ENCODE measurements at places on chromosomes 2 and 18. TPM values are rescaled to one million over a fixed set of nuclear protein-coding genes. Genes with fewer than 3 reads are reported as not detected.

- no peak for DNase-seq
- no peaks in the 10 kb centered on the region for H3K27me3 ChIP-seq
- no peaks in the 10 kb centered on the region for H3K4me1 ChIP-seq
- H3K4me3 ChIP-seq: no peak overlapping the region
- H3K27ac ChIP-seq: no peak overlapping the region
- H3K36me3 ChIP-seq: no peaks in the 10 kb centered on the region
Measured at GRCh38 chr2:140288726-140289125, 1508.5 kb upstream of the NXPH2 start.

DNA sequence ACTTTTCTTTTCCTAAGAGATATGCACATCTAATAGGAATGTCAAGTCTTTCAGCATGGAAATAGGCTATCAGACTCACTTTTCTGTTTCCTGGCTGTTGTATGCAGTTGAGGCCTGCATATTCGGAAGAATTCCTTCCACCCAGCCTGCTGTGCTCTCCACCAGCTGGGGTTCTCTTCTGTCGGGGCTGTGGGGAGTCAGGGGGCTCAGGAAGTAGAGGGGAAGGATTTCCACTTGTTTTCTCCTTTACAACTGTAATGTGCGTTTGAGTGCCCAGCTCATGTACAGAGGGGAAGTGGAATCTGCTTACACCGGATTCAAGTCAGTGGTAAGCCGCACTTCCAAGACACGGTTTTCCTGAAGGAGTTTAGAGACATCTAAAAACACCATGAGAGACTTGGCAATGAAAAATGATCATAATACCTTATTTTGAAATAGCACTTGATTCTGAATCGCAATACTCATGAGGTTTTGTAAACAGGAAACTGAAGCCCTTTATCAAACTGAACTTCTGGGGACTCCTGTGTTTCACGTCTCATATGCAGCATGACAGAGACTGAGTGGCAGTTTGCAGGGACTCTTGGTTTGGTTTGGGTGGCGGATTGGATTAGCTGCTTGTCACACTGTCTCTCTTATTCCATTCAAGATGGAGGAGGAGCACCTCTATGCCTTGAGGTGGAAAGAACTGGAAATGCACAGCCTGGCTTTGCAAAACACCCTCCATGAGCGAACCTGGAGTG is 90.4 kb downstream of the MTCL1 start:
- no peaks in the 10 kb centered on the region for H3K36me3 ChIP-seq
- peaks cover 5% of the 10 kb centered on the region for H3K4me1 ChIP-seq
- H3K27ac ChIP-seq: no peak overlapping the region
- DNase-seq: no peak
- H3K27me3 ChIP-seq: no peaks in the 10 kb centered on the region

GRCh38 chr2:231708773-231709635 is 679 bp downstream of the PTMA start:
- peak; percentile 73 for DNase-seq
- H3K4me3 ChIP-seq: peak overlapping the region; percentile 95
- H3K4me1 ChIP-seq: peaks cover 8% of the 10 kb centered on the region
- H3K27me3 ChIP-seq: no peaks in the 10 kb centered on the region
- peak overlapping the region; percentile 88 for H3K27ac ChIP-seq
- H3K36me3 ChIP-seq: peaks cover 8% of the 10 kb centered on the region

DNA sequence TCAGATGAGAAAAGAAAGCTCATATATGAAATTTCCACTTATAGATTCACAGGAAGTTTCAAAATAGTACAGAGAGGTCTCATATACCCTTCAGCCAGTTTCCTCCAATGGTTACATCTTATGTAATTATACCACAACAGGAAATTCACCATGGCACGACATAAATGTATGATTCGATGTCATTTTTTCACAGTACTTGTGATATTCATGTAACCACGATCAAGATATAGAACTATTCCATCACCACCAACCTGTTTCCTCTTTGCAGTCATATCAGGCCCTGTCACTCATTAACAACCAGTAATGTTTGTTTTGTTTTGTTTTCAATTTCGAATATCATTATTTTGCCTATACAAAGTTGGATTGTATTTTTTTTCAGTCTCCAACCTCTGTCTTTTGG is 314.3 kb upstream of the POU3F3 start:
- no peak overlapping the region for H3K27ac ChIP-seq
- no peaks in the 10 kb centered on the region for H3K4me1 ChIP-seq
- H3K27me3 ChIP-seq: no peaks in the 10 kb centered on the region
- no peaks in the 10 kb centered on the region for H3K36me3 ChIP-seq

GRCh38 chr2:109293663-109294062 is 164.7 kb downstream of the SH3RF3 start:
- H3K27me3 ChIP-seq: no peaks in the 10 kb centered on the region
- no peaks in the 10 kb centered on the region for H3K4me1 ChIP-seq
- no peaks in the 10 kb centered on the region for H3K36me3 ChIP-seq
- no peak for DNase-seq
- H3K27ac ChIP-seq: no peak overlapping the region

DNA sequence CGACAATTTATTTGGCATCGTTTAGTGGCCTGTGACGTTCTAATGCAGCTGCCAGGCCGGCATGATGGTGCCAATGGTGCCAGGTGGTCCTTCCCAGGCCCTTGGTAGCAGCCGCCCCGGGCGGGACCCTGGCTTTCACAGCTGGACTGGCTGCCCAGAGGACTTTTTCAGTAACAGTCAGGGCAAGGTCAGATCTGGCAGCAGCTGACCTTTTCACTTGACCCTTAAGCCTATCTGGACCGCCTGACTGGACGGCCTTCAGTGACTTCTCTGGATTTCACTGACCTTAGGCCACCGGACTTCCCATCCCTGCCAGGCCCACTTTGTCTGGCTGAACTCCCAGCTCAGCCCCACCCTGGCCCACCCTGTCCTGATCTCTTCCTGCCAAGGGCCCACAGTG is 15.9 kb downstream of the TRIB2 start:
- no peak for DNase-seq
- H3K27me3 ChIP-seq: no peaks in the 10 kb centered on the region
- H3K27ac ChIP-seq: no peak overlapping the region
- no peaks in the 10 kb centered on the region for H3K4me1 ChIP-seq
- no peak overlapping the region for H3K4me3 ChIP-seq
- H3K36me3 ChIP-seq: peaks cover 18% of the 10 kb centered on the region

GRCh38 chr2:235148201-235149170 is 196.7 kb downstream of the SH3BP4 start:
- H3K36me3 ChIP-seq: no peaks in the 10 kb centered on the region
- H3K27me3 ChIP-seq: no peaks in the 10 kb centered on the region
- no peaks in the 10 kb centered on the region for H3K4me1 ChIP-seq
- no peak overlapping the region for H3K4me3 ChIP-seq

The ZNF892 gene
- polyA plus RNA-seq: not detected

The INO80D gene
- 1.8 TPM for polyA plus RNA-seq

DNA sequence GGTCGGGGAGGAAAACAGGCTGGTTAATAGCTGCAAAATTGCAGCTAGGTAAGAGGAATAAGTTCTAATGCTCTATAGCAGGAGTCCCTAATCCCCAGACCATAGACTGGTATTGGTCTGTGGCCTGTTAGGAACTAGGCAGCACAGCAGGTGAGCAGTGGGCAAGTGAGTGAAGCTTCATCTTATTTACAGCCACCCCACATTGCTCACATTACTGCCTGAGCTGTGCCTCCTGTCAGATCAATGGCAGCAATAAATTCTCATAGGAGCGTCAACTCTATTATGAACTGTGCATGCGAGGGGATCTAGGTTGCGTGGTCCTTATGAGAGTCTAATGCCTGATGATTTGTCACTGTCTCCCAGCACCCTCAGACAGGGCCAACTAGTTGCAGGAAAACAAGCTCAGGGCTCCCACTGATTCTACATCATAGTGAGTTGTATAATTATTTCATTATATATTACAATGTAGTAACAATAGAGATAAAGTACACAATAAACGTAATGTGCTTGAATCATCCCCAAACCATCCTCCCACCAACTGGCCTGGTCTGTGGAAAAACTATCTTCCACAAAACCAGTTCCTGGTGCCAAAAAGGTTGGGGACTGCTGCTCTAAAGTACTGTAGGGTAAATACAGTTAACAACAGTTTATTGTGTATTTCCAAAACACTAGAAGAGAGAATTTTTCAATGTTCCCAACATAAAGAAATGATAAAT is 91.7 kb upstream of the TFCP2L1 start:
- no peak overlapping the region for H3K4me3 ChIP-seq
- no peaks in the 10 kb centered on the region for H3K4me1 ChIP-seq
- H3K27ac ChIP-seq: no peak overlapping the region
- H3K27me3 ChIP-seq: no peaks in the 10 kb centered on the region

The MERTK gene
- polyA plus RNA-seq: 4.9 TPM

GRCh38 chr2:241108271-241109209 is 6.5 kb upstream of the MTERF4 start:
- no peaks in the 10 kb centered on the region for H3K27me3 ChIP-seq
- H3K36me3 ChIP-seq: peaks cover 33% of the 10 kb centered on the region
- H3K27ac ChIP-seq: peak overlapping the region; percentile 52
- no peaks in the 10 kb centered on the region for H3K4me1 ChIP-seq

DNA sequence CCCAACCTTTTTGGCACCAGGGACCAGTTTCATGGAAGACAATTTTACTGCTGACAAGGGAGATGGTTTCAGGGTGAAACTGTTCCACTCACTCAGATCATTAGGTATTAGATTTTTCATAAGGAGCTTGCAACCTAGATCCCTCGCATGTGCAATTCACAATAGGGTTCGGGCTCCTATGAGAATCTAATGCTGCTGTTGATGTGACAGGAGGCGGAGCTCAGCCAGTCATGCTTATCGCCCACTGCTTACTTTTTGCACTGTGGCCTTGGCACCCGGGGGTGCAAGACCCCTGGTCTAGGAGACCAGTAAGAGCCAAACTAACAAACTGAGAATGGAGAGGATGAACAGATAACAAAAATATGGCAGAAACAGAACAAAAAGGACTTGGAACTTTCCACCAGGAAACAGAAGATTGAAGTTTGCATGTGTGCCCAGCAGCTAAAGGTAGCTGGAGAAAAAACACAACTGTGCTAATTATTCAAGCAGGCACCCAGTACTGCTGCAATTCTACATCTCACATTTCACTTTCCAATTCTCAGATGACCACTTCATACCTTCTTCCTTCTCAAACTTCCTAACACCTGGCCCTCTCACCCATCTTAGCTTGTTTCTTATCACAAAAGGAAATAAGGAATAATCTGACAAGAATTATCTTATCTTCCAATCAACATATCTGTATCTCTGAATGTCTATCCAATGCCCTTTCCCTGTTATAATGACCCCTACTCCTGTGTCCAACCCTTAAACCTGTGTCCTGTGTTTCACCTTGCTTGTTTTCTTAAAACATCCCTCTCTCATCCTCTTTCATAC is 24.8 kb downstream of the SP3 start:
- no peak overlapping the region for H3K27ac ChIP-seq
- H3K27me3 ChIP-seq: no peaks in the 10 kb centered on the region
- H3K4me1 ChIP-seq: peaks cover 30% of the 10 kb centered on the region
- H3K4me3 ChIP-seq: no peak overlapping the region
- DNase-seq: no peak

The ANKRD30BL gene
- polyA plus RNA-seq: not detected

The SULT1C2 gene
- not detected for polyA plus RNA-seq

DNA sequence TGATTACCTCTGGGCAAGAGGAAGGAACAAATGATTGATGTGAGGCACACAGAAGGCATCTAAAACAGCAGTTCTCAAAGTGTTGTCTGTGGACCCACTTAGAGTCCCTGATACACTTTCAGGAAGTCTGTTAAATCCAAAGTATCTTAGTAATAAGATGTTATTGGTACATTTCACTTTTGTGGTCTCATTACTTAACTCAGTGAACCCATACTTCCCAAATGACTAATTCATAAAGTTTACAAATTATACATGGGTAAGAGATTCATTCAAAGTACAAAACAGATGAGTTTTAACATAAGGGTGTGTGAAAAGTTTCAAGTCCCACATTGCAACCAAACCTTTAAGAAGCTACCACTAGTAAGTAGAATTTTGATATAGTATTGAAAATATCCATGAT is 440.5 kb downstream of the NUP35 start:
- no peak for DNase-seq
- H3K4me3 ChIP-seq: no peak overlapping the region
- no peak overlapping the region for H3K27ac ChIP-seq
- no peaks in the 10 kb centered on the region for H3K27me3 ChIP-seq

- H3K27me3 ChIP-seq: no peaks in the 10 kb centered on the region
- no peaks in the 10 kb centered on the region for H3K36me3 ChIP-seq
- H3K4me3 ChIP-seq: peak overlapping the region; percentile 10
- peak; percentile 76 for DNase-seq
Measured at GRCh38 chr2:47272031-47272864, 117.1 kb upstream of the STPG4 start.

DNA sequence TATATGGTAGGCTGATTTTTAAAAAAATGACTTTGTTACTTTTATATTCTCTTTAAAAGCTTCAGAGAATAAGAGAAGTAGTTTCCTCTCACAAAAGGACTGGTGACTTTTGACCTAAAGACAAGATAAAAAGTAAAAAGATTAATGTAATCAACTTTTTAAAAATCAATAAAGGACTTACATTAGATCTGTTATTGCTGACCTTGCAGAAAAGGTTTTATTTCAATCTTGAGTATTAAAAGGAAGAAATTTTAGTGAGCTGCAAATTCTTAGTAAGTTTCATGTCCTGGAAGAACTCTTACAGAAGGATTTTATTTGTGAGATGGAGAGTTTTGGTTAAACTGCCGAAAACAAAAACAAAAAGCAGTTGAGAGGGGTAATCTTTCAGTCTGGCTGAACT is 2.2 kb upstream of the GAREM1 start:
- no peak overlapping the region for H3K27ac ChIP-seq
- no peak for DNase-seq
- no peaks in the 10 kb centered on the region for H3K36me3 ChIP-seq
- no peak overlapping the region for H3K4me3 ChIP-seq
- no peaks in the 10 kb centered on the region for H3K27me3 ChIP-seq

- no peaks in the 10 kb centered on the region for H3K36me3 ChIP-seq
- no peak overlapping the region for H3K27ac ChIP-seq
- no peaks in the 10 kb centered on the region for H3K4me1 ChIP-seq
- no peaks in the 10 kb centered on the region for H3K27me3 ChIP-seq
- no peak for DNase-seq
- H3K4me3 ChIP-seq: no peak overlapping the region
Measured at GRCh38 chr2:45904267-45904945, 252.9 kb downstream of the PRKCE start.

The GDF7 gene
- polyA plus RNA-seq: 0.16 TPM

The TNFRSF11A gene
- polyA plus RNA-seq: 16.5 TPM

DNA sequence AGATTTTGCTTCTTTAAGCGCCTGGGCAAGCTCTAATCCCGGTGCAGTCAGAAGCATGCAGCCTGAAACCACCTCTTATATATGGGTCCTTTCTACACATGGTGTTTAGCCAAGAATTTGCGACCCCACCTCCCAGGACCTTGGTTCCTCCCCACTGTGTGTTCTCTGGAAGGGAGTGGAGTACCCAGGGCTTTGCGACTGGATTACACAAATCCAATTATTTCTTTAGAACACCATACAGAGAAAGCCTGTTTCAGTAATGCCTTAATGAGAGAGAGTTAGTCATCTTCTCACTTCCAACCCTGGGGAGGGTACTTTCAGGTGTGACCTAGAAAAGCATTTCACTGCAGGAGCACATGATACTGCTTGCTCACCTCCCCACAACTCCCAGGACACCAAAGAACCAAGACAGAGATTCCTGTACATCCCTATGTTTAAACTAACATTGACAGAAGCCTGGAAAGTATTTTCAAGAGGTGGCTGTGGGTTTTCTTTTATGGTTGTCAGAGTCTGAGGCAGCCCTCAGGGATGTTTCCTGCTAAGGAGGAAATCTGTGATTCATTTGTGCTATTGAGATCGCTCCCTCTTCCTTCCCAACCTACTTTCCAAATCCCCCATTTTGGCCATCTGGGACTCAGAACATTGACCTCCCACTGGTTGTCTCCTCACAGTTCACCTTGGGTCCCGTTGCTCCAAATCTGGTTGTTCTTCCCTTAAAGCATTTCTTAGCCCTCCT is at the start of gene CAPN14:
Gene CAPN14 (minus strand): TSS at position 51 of the 736 bp plus-strand sequence. CDS start 12,068 bp downstream, outside the sequence.
- H3K27me3 ChIP-seq: no peaks in the 10 kb centered on the region
- H3K27ac ChIP-seq: no peak within 1 kb of the TSS
- no peaks in the 10 kb centered on the region for H3K4me1 ChIP-seq
- no peaks in the 10 kb centered on the region for H3K36me3 ChIP-seq
